Epithelial cell of prostate (primary cell): ENCODE measurements at places on chromosomes 12 and 14.

DNA sequence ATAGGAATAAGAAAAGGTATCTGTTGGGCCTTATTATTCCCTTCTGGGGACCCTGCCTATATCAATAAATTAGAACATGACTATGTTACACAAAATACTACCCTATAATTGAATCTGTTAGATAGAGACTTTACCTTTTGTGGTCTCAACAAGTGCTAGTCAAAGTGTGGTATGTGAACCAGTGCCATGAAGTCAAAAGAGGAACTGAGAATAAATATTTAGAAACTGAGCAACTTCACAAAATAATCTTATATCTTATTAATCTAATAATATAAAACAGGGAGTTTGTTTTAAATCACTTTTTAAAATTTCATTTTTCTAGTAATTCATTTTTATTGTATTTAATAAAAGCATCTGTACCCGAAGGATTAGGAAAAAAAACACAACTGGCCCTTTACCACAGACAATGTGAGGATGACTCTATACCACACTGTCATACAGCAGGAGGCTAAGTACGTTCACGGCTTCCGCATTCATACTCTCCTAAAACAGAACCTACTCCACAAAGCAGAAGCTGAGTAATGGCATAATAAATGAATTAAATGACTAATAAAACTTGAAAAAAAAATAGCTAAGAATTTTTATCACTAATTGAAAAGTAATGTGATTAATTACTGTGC lies 42.1 kb downstream of the SEC23A start:
- no peak for DNase-seq

GRCh38 chr12:6960593-6961277 lies 9.6 kb downstream of the PTPN6 start:
- no peak for DNase-seq

DNA sequence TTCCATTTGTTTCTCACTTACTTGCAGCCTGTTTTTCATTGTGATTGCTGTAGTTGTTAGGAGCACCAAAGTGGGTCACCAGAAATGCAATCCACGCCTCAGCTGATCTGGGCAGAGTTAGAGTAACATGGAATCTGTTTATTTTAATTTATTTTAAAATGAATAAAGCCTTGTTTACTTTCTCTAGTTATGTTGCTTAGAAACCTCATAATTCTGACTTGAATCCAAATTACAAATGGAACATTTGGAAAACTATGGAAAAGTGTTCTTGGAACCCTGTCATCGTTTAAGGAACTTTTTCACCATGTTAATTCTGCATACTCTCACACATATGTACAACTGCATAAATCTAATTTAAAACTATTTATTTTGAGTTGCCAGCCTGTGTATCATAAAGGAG lies 92.2 kb upstream of the DAAM1 start:
- no peak for DNase-seq

- no peak for DNase-seq
Observed at GRCh38 chr12:81253360-81253759, 175.5 kb downstream of the ACSS3 start.

DNA sequence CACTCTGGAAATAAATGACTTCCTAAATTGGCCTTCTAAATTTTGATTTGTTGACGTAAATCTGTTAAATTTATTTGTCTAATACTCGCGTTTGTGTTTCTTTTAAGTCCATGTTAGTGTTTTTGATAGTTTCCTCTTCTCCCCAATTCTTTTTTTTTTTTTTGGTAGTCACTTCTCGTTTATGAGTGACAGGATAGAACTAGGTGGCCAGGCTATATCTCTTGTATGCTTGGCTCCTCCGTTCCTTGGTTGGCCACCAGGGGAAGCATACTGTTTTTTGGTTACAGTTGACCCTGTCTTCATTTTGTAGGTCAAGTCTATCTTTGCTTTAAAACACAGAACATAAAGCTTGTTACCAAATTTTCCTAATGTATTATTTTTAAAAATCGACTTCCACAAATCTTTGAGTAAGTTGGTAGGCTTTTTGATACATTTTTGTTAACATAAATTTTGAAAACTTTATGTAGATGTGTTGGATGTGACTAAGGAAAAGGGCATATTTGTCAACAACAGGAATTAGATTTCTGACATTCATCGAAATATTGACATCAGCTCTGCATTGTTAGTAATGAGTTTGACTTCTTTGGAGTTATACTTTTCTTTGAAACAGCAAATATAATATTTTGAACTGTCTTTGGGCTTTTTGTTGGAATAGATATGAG lies 2.2 kb downstream of the RCOR1 start:
- no peak for DNase-seq
